ENCODE measurements at places on chromosomes 13 and 19.

DNA sequence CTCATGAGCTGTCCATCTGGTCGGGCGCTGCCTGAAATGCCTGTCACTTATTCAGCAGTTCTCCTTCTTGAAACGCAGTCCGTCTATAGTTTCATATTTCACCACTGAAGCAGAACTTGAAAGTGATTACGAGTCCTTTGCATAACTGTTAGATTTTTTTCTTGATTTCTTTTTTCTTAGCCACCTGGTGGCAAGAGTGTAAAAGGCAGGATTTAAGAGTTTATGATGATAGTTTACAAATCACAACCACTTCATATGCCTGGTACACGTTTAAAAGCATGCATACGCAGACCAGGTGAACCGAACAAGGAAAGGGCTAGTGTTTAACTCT lies 45.8 kb downstream of the GGACT start:
- DNase-seq: no peak

DNA sequence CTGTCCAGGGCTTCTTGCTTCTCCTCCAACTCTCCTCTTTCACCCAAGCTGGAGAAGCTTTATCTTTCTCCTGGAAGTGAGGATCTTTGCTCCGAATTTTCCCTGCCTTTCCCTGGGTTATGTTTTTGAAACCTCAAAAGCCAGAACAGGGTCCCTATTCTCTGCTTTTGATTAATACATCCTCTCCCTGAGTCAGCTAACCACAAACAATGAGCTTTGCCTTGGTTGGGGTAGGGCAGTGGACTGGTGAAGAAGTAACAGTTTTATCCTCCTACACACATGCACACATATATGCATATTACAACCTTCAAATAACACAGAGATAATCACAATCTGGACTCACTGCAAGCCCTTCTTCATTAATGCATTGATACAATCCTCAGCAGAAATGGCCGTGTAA lies 44.6 kb downstream of the DLEU7 start:
- no peak for DNase-seq

DNA sequence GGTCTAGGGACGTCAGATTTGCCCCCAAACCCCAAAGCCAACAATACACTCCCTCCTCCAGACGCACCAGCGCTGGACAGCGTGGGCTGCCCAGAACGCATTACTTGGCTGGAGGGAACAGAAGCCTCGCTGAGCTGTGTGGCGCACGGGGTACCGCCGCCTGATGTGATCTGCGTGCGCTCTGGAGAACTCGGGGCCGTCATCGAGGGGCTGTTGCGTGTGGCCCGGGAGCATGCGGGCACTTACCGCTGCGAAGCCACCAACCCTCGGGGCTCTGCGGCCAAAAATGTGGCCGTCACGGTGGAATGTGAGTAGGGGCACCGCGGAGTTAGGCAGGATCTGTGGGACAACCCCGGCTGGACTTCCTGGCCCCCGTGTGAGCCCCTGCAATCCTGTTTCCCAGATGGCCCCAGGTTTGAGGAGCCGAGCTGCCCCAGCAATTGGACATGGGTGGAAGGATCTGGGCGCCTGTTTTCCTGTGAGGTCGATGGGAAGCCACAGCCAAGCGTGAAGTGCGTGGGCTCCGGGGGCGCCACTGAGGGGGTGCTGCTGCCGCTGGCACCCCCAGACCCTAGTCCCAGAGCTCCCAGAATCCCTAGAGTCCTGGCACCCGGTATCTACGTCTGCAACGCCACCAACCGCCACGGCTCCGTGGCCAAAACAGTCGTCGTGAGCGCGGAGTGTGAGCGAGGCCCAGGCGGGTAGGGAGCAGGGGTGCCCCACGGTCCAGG lies 4.0 kb downstream of the ICAM5 start:
- DNase-seq: no peak

- no peak for DNase-seq
Measured at GRCh38 chr13:113672002-113672651, 5.1 kb downstream of the GRK1 start.

DNA sequence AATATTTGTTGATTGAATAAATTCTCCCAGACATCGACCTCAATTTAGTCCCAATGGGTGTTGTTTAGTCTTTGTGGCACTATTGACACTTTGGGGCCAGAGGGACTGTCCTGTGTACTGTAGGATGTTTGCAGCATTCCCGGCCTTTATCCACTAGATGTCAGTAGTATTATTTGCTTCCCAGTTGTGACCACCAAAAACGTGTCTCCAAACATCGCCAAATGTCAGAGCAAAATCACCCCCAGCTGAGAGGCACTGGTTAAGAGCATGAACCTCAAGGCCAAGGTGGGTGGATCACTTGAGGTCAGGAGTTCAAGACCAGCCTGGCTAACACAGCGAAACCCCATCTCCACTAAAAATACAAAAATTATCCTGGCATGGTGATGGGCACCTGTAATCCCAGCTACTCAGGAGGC lies 15.4 kb downstream of the NLRP12 start:
- DNase-seq: no peak

DNA sequence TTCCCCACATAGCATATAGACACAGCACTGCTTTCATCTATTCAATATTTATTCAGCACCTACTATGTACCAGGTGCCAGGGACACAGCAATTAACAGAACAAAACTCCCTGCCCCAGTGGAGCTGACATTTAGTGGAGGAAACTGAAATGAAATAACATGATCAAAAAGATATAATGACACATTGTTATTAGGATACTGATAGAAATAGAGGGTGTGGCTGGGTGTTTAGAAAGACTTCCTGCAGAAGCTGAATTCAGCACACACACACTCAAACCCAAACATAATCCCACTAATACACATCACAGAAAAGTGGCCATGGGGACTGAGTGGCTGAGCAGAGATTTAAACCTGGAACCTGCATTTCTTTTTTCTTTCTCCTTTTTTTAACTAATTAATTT lies 3.8 kb upstream of the CDC37 start:
- no peak for DNase-seq

DNA sequence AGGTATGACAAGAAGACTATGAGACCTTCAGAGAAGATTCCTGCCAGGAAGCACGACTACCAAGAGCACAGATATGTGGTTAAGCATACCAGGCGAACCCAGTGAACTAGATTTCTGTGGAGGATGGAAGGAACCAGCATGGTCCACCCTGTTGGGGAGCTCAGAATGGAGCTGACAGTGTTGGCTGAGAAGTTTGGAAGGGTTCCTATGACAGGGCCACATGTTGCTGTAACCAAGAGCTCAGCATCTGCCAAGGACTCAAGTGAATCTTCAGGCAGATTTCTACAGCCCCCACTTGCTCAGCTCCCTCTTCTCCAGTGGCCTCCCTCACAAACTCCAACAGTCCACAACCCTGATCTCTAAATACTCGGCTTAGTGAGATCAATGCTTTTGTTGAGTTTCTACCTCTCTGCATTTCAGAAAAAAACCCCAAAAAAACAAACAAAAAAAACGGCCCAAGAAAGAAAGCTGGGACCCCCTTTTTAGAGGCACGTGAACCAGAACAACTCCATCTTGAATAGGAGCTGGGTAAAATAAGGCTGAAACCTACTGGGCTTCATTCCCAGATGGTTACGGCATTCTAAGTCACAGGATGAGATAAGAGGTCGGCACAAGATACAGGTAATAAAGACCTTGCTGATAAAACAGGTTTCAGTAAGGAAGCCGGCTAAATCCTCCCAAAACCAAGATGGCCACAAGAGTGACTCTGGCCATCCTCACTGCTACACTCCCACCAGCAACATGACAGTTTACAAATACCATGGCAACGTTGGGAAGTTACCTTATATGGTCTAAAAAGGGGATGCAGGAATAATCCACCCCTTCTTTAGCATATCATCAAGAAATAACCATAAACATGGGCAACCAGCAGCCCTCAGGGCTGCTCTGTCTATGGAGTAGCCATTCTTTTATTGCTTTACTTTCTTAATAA lies 691.1 kb downstream of the UQCRFS1 start:
- no peak for DNase-seq

DNA sequence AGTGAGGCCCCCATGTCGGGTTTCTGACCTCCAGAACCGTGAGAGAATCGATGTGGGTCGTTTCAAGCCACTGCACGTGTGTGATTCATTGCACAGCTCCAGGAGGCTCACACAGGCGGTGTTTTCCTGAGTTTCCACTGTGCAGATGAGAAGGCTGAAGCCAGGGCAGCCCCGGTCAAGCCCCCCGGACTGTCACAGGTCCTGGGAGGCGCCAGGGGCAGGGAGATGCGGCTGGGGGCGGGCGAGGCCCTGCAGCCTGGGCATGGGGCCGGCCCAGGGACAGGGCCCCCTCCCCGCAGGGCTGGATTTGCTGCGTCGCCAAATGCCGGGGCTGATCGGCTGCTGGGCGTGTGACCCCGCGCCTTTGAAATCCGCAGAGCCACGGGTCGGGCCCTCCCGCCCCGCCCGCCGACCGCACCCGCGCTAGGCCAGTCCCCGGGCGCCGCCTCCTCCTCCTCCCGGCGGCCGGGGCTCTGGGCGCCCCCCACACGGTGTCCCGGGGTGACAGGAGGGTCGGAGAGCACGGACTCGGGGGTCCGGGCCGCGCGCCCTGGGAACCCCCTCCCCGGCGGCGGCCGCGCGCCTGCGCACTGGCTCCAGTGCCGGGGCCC lies 9.9 kb upstream of the MKNK2 start:
- no peak for DNase-seq

GRCh38 chr19:17965370-17966128 lies 1.4 kb upstream of the KCNN1 start:
- no peak for DNase-seq

DNA sequence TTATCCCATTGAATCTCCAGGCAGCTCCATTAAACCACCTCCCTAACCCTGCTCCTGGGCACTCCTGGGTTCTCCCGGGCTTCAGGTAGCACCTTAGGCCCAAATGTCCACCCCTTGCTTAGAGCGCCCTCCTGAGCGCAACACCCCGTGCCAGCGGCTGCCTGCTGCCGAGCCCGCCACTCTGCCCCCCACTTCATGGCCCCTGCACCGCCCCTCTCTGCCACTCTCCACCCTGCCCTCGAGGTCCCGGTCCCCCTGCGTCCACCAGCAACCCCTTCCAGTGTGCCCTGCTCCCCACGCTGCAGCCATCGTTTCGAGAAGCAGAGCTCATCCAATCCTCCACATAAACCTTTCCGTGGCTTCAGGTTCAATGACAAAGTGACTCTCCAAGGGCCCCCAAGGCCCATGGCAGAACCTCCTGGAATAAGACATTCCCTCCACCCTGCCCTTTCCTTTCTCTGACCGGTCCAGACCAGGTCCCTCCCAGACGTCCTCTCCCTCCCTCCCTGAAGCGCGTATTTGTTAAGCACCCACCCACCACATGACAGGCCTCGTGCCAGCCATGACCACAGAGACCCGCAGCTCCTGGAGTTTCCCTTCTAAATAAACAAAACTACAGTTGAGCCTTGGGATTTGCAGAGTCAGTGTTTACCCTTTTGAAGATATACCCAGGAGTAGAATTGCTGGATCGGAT lies 66.6 kb downstream of the ARHGEF18 start:
- DNase-seq: no peak

DNA sequence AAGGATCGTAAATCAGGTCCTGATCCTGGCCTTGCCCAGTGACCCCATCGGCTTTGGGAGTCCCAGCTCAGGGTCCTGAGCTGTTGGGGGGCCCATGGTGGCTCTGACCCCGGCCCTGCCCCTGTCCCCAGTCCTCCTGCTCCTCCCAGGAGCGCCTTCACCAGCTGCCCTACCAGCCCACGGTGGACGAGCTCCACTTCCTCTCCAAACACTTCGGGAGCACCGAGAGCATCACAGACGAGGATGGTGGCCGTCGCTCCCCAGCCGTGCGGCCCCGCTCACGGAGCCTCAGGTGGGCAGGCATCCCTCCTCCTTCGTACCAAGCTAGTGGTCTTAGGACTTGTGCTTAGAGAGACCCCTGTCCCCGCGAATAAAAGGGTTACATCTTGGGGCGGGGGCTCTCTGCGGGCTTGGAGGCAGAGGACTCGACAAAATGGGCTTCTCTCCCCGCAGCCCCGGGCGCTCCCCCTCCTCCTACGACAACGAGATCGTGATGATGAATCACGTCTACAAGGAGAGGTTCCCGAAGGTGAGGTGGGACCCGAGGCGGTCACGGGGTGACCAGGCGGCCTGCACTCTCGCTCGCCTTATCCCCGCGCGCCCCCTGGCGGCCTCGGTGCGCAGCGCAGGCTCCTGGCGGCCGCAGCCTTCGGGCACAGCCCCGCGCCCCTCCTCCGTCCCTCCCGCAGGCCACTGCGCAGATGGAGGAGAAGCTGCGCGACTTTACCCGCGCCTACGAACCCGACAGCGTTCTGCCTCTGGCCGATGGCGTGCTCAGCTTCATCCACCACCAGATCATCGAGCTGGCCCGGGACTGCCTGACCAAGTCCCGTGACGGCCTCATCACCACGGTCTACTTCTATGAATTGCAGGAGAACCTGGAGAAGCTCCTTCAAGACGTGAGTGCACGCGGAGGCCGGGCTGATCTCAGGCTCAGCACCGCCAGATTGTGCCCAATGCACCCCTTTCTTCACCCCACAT lies 9.1 kb downstream of the MAST1 start:
- DNase-seq: peak; percentile 88

DNA sequence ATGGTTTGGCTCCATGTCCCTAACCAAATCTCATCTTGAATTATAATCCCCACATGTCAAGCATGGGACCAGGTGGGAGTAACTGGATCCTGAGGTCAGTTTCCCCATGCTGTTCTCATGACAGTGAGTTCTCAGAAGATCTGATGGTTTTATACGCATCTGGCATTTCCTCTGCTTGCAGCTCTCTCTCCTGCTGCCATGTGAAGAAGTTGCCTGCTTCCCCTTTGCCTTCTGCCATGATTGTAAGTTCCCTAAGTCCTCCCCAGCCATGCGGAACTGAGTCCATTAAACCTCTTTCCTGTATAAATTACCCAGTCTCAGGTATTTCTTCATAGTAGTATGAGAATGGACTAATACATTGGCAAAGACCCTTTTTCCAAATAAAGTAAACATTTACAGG lies 96.8 kb downstream of the TSHZ3 start:
- no peak for DNase-seq

DNA sequence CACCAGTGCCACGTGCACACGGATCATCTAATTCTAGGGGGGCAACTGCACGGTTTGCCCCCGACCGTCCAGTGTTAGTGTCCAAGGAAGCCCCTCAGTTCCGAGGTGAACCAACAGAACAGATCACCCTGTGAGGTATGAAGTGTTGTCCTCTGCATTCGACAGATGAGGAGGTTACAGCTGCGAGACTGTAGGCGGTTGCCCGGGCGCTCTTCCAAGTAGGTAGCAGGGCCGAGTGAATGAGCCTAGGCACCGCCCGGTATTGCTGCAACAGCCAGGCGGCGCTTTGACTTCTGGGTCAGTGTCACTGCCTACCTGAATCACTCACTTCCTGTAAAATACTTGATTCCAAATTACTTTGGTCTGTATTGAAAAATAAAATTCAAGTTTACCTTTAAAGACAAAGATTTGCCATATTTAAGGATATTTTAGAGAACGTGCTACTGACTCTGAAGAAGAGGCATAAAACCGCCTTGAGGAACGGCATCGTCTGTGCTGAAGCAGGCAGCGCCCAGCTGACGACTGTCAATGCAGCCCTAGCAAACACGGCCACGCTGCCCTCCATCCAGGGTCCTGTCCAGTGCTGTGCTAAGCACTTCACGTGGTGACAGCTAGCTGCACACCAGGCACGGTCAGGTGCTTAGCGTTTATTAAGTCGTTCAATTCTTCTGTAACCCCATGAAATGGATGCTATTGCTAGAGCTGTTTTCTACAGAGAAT lies 19.3 kb upstream of the RASA3 start:
- no peak for DNase-seq

Data from effector memory CD8-positive, alpha-beta T cell (primary cell).